ENCODE measurements at places on chromosomes 7 and 10. TPM values are rescaled to one million over a fixed set of nuclear protein-coding genes. Genes with fewer than 3 reads are reported as not detected.

THSD7A gene
- 38.6 TPM for total RNA-seq

KCNMA1 gene
- 91.9 TPM for total RNA-seq

GNB2 gene
- 289 TPM for total RNA-seq

SMKR1 gene
- 1.4 TPM for total RNA-seq

NAT16 gene
- total RNA-seq: 0.15 TPM

SFTPA1 gene
- 3.8 TPM for total RNA-seq

BTAF1 gene
- total RNA-seq: 33.8 TPM

CALD1 gene
- 9.2 TPM for total RNA-seq

EBF3 gene
- 0.64 TPM for total RNA-seq

C10orf53 gene
- total RNA-seq: not detected

GHRHR gene
- total RNA-seq: not detected

PTPN20 gene
- 9.5 TPM for total RNA-seq

SPDYE2B gene
- total RNA-seq: not detected

CYP2C18 gene
- not detected for total RNA-seq

UCN3 gene
- not detected for total RNA-seq

FAM237B gene
- not detected for total RNA-seq
